ENCODE measurements at places on chromosomes 2 and 18. TPM values are rescaled to one million over a fixed set of nuclear protein-coding genes. Genes with fewer than 3 reads are reported as not detected.

GRCh38 chr2:209719034-209719433 is 52.6 kb upstream of the UNC80 start:
- DNase-seq, result no peak

CHN1 gene
- 14.5 TPM for total RNA-seq

DNA sequence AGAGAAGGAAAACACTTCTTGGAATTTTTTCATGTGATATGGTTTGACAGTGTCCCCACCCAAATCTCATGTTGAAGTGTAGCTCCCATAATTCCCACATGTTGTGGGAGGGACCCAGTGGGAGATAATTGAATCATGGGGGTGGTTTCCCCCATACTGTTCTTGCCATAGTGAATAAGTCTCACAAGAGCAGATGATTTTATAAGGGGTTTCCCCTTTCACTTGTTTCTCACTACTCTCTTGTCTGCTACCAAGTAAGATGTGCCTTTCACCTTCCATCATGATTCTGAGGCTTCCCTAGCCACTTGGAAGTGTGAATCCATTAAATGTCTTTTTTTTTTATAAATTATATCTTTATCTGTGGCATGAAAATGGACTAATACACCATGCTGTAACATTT is 250.7 kb downstream of the LPIN1 start:
- no peak for DNase-seq

ACVR1 gene
- 20.2 TPM for total RNA-seq

CFAP53 gene
- total RNA-seq, result not detected

DNA sequence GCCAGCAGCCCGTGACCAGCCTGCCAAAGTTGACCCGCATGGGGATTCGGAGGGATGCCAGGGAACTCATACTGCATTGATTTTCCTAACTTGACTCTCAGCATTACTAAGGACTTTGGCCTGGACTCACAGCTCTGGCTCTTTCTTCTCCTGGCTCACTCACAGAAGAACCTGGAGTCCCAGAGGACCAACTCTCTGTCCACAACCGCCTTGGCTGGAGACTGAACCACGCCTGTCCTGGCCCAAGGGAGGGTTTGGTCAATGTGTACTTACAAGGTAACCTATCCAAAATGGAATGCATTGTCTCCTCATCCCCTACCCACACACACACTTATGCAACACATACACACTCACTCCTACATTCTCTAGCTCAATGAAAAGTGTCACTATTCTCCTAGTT is 135.6 kb upstream of the KLHL29 start:
- DNase-seq, result no peak

DNA sequence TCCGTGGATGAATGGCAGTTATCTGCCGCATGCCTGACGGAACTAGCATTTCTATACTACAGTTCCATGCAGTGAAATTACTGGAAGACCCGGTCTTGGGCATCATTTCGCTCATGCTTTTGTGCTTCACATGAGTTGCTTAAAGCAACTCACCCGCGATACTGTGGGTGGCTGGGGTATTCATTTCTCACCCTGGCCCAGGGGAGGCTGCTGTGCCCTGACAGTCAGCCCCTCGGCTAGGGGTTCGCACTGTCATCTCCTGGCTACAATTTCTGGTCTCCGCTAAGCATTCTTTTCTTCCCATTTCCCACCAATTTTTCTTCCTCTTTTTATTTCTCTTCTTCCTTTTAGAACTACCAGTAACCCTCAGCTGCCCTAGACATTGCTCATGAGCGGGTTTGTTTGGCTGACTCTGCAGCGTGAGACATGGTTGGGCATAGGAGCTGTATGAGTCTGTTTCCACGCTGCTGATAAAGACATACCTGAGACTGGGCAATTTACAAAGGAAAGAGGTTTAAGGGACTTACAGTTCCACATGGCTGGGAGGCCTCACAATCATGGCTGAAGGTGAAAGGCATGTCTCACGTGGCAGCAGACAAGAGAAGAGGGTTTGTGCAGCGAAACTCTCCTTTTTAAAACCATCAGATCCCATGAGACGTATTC is 16.5 kb upstream of the CNDP2 start:
- DNase-seq, result no peak

DNA sequence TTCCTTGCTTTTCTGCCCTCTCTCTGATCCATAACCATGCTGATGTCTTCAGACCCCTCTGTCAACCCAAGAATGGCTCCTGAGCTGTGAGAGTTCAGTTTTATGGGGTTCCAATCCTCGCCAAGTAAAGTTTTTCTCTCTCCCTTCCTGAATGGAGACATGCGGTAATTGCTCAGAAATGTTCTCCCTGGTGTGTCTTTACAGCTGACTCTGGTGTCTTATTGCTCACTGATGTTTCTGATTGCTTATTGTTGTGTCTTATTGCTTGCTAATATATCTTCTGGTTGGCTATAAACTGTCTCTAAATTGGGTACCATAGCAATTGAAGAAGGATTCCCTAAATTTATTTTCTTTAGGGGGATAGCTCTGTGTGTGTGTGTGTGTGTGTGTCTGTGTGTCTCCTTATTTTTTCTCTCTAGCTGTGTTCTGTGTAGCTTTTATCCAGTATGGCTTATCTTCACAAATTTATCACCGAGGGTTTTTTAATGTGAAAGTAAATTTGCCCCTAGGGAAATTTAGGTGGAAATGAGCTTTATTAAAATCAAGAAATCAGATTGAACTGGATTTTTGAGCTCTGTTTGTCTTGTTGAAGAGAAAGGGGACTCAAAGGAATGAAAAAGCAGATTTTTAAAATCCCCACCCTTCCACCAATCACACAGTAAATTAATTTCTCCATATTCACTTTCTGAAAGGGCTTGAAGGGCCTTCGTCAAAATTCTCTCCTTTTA is 19.5 kb downstream of the MGAT5 start:
- DNase-seq, result no peak

MAP2 gene
- 5.3 TPM for total RNA-seq

PLCL1 gene
- total RNA-seq, result 0.31 TPM

AQP4 gene
- 0.39 TPM for total RNA-seq

- DNase-seq, result no peak
Observed at GRCh38 chr18:8744038-8744437, 38.7 kb downstream of the MTCL1 start.

DNA sequence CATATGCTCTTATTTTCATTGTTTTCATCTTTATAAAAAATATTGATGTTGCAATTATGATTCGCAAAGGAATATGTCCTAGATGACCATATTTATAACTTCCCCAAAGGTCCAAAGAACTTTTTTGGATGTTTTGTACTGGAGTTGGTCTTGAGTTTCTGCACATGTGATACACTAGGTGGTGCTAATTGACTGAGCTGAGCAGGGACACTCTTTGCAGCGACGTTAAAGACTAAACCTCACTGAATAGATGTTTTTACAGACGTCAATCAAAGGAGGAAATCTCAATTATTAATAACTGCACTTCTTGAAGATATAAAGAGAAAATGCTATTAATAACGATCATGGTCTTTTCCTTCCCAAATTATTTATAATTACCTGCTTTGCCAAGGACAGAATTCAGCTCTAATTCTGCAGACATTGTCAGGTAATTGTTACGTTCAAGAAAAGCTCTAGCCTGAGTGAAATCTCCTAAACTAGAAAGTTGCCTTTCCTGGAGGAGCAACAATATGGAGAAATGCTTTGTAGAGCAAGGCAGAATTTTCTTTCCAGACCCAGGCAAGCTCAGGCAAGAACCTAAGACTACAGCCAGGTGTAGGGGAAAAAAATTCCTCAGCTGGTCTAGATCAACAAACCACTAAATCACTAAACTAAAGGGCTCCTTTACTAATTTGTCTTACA is 119.3 kb upstream of the RBBP8 start:
- peak; percentile 37 for DNase-seq

DNA sequence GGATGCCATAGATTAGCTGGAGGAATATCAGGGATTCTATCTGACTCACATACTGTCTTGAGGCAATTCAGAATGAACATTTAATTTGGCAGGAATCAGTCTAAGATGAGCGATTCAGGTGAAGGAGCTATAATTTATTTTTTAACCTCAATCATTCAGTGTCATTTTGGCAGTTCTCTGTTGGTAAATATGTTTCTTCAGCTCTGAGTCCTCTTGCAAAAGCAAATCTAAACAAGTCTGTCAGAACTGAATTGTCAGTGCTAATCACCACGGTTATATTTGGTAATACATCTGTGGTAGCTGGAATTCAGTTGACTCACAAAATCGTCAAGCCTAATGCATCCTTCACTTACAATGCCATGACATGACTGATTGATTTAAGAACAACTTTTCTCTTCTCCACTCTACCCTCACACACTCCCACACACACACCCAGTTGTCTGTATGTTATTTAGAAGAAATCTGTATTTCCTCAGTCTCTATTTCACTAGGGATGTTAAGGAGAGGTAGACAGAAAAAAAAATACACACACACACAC is 516.6 kb upstream of the NXPH2 start:
- DNase-seq, result no peak

DNA sequence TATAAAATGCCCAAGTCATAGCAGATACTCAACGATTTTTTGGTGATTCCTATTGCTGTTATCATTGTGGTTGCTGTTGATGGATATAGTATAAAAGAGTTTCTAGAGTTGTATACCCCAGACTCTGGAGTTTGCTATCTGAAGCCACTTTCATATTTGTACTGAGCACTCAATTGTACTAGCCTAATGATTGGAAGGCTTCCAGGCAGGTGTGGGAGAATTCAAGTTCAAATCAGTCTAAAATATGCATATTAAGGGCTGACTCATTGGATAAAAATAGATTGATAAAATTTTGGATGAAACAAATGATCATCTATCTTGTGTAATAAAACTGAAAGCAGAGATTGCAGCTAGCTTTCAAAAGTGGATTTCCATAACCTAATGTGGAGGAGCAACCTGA is 122.9 kb downstream of the NEB start:
- no peak for DNase-seq

GRCh38 chr2:206408323-206409320 is 34.7 kb upstream of the ADAM23 start:
- no peak for DNase-seq

DNA sequence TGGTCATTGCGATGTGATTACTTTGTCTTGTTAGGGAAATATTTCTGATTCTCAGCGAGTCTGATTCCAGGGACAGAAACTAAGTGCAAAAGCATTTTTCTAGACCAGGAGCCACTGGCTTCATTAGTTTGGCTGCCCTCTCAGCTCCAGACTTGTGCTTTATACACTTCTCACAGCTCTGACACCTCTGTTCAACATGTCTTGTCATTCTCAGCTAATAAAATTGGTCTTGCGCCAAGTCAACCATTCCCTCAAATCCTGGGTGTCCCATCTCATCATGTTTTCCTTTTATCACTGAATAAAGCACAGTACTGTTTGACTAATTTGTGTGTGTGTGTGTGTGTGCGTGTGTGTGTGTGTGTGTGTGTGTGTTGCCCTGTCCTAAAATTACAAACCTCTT is 215.5 kb upstream of the EPHA4 start:
- DNase-seq, result no peak

ANKRD30BL gene
- total RNA-seq, result not detected

RNU2-63P gene
- not detected for total RNA-seq

SEPTIN10 gene
- total RNA-seq, result 34.1 TPM

- DNase-seq, result no peak
Observed at GRCh38 chr2:28510184-28510583, 14.3 kb downstream of the PLB1 start.

DNAH6 gene
- not detected for total RNA-seq

GRCh38 chr2:182906454-182906853 is 40.0 kb upstream of the FRZB start:
- DNase-seq, result no peak

DNA sequence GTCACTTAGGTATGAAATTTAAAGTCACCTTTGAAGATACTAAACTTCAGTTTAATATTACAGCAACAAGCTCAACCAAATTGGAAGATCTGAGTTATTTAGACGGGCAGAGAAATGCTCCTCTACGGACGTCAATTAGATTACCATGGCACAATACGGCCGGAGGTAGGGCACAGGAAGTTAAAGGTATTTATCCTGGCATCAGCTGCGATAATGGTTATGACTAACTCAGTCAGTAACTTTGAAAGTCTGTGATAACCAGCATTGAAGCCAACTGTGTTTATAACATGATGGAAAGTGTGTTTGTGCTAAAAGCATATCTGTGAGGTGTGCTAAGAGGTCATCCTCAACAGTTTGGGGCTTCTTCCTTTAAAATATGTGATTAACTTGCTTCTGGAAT is 117.3 kb downstream of the WDSUB1 start:
- no peak for DNase-seq

- DNase-seq, result no peak
Observed at GRCh38 chr2:206766057-206766930, 888 bp downstream of the FASTKD2 start.

GAREM2 gene
- total RNA-seq, result not detected

- DNase-seq, result no peak
Observed at GRCh38 chr2:187302586-187302985, 145.5 kb downstream of the CALCRL start.

DNA sequence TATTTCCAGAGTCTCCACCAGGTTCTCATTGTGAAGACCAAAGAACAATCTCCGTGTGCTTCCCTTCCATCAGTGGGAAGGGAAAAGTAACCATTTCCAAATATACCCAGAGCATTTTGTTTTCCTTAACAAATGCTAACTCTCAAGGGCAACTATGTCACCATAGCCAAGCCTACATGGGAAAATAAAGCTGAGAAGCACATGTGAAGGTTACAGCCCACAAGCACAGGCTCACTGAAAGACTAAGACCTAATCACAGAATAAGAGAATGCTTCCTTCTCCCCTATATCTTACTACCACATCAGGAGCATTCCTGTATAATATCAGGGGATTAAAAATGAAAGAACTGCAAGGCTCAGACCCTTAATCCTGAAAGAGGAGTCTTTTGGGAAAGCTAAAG is 28.2 kb downstream of the SP9 start:
- DNase-seq, result no peak

GRCh38 chr18:36780748-36781147 is 48.1 kb downstream of the TPGS2 start:
- DNase-seq, result peak; percentile 75

DNA sequence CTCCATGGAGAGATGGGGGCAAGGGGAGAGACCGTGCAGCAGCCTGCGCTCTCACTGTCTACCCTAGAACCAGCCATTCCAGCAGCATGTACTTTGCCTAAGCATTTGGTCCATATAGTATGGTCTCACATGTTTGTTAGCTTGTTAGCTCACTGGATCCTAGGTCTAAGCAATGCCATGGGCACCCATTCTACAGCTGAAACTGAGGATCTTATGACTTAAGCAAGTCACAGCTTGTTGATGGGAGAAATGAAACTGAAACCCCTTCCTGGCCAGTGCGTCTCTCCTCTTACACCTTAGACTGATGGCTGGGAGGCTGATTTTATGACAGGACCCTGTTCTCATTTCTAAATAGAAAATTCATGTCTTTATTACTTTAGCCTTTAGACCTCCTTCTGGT is 90.1 kb downstream of the EPAS1 start:
- no peak for DNase-seq

DNA sequence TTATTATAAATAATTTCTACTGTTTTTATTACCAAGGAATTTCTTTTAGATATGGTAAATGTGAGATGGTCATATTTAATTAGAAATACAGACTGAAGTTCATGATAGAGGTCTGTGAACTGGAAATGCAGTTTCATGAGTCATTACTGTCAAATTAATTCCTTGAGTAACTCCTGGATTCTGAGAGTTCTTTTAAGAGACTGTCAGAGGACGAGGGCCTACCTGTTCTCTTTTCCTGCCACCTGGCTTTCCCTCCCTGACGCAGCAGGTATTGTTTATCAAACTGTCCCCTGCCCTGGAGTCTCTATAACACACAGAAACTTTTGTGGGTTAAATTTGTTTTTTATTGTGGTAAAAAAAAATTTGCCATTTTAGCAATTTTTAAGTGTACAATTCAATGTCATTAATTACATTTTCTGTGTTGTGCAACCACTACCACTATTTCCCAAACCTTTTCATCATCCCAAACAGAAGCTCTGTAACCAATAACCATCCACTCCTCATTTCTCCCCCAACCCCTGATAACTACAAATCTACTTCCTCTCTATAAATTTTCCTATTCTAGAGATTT is 142.6 kb downstream of the DIS3L2 start:
- DNase-seq, result no peak

Measured in H4 (cell line).